ENCODE measurements at places on chromosomes 16 and 17.

GRCh38 chr16:29848420-29849297 is 14.4 kb downstream of the CDIPT start:
- DNase-seq, result peak; percentile 70

DNA sequence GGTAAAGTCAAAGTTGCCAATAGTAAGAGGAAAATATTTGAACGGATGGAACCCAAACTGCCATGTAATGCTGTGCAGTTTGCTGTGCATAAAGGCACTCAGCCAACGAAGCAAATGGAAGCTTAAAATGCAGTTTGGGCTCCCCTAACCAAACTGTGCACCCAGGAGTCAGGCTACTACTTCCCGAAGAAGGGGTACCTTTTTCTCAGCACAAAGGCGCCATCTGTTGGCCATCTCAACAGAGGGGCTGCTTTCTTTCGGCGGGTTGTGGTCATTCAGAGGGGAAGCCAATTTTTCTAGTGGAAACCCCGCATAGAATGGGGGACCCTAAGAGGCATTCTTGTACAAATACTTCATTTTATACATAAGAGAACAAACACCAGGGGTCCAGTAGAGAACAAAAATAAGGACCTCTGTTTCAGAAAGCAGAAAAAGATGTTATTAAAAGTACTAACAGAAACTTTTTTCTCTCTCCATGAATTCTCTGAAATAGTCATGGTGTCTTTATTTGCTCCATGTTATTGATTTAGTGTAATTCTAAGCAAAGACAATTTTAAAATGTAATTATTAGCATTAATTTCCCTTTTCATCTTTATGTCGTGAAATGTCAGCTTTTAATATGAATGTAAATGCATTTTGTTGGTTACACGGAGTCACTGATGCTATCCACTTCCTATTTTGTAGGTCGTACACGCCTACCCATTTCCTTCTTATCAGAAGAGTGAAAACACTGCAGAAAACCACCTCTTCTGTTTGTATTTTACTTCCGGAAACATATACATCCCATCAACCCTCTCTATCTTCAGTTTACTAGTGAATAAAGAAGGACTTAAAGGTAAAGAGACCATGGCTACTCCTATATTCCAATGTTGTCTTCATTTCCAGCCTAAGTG is 453.3 kb downstream of the KCNJ2 start:
- DNase-seq, result peak; percentile 74

DNA sequence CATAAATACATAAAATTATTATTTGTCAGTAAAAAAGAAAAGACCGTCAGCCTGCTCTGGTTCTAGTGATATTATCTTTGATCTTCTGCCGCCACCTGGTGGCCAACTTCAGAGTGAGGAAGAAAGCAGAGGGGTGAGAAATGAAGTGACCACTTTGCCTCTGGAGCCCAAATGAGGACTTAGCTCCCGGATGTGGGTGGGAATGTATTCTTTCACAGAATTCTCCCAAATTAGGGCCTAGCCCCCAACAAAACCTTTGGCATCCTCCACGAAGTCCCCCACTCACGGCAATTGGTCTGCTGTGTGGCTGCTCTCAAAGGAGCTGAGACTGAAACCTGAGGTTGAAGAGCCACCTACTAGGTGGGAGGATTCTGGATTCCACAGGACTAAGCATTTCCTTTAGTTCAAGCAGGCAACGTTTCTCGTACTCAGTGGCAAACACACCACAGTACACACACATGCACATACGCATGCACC is 4.9 kb upstream of the ZNF267 start:
- peak; percentile 81 for DNase-seq

DNA sequence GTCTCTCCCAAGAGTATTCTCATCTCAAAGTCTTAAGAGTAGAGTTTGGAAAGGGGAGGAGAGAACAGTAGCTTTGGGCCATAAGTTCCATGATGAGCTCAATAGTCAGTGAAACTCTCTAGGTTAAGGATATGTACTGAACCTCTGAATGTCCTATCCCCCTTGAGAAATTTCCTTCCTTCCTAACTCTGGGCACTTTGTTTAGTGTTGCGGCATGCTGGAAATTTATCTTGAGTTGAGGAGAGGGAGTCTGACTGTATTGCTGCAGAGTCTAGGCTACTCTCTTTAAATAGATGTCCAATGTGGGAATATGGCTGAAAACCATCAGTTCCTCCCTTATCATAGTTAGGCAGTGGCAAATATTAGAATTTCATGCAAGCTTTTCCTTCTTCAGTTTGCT is 16.1 kb downstream of the MRTFB start:
- DNase-seq, result no peak

DNA sequence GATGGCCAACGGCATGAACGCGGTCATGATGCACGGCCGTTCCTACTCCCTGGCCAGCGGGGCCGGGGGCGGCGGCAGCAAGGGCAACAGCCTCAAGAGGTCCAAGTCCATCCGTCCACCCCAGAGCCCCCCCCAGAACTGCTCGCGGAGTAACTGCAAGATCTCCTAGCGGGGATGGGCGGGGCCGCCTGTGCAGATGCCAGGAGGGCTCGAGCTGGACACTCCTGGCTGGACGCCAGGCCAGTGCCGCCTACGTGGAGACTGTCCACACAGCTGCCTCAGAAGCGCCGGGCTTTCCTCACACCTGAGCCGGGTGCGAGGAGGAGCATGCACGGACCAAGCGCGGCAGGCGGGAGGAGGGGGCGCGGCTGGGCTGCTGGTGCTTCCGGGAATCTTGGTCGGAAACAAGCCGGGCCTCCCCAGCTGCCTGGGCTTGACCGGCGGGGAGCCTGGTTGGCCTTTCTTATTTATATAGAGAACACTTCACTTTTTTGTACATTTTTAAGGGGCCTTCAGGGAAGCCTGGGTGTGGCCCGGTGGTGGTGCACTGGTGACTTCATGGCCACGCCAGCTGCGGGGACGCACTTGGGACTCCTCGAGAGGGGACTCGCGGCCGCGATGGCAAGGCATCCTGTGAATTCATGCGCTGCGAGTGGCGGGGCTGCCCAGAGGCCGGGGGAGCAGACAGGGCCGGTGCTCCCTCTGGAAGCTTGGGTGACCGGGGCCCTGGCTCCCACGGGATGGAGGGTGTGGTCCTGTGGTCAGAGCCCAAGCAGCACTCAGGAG is 3.1 kb upstream of the WFIKKN1 start:
- no peak for DNase-seq

- no peak for DNase-seq
These were observed 26.5 kb downstream of the PDIA2 start for GRCh38 chr16:309476-309875.

- DNase-seq, result no peak
These were observed 409.8 kb downstream of the CDH11 start for GRCh38 chr16:64712026-64712425.

- no peak for DNase-seq
These were observed 47.2 kb upstream of the SKAP1 start for GRCh38 chr17:48477221-48477620.

DNA sequence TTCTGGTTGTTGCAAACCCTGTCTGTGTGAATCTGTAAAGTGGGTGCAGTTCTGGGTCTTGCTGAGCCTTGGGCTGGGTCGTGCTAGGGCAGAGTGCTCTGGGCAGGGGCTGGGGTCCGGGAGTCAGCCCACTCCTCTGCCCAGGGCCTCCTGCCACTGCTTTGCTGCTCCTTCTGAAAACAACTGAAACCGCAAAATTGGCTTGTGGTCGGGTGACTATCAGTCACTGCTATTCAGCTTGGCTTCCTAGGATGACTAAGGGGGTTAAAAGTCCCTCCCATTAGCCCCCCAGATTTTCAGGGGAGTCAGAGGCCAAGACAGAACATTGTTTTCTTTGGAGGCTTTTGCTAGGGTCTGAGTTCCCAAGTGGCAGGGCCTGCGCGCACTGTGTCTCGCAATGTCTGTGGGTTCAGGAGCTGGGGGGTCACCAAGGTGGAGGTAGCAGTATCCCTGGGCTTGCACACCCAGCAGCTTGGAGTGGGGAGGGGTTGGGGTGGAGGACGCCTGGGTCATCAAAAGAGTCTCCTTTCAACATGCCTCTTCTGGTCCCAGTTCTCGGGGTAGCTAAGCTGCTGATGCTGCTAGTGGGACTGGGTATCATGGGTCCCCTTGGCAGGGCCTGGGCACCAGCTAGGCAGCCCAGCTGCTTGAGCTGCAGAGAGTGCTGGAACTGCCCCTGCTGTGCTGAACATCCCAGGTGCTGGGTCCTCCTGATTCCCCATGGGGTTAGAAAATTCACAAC is 13.5 kb upstream of the TBX21 start:
- no peak for DNase-seq

DNA sequence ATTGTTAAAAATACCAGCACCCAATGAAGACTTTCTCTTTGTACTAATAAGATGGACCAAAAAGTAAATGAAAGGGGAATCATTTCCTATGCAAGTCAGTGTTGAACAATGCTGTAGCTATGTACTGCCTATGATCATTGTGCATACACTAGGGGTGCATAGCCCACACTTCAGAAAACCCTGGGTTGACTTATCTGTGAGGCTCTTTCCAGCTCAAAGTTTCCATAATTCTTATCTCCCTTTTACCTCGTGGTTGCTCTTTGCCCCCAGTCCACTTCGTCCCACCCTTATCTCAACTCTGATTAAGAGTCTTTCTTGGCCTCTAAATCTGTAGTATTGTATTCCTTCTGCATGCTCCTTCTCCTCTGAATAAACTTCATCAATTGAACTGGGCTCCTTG is 336.8 kb downstream of the SHISA9 start:
- no peak for DNase-seq

DNA sequence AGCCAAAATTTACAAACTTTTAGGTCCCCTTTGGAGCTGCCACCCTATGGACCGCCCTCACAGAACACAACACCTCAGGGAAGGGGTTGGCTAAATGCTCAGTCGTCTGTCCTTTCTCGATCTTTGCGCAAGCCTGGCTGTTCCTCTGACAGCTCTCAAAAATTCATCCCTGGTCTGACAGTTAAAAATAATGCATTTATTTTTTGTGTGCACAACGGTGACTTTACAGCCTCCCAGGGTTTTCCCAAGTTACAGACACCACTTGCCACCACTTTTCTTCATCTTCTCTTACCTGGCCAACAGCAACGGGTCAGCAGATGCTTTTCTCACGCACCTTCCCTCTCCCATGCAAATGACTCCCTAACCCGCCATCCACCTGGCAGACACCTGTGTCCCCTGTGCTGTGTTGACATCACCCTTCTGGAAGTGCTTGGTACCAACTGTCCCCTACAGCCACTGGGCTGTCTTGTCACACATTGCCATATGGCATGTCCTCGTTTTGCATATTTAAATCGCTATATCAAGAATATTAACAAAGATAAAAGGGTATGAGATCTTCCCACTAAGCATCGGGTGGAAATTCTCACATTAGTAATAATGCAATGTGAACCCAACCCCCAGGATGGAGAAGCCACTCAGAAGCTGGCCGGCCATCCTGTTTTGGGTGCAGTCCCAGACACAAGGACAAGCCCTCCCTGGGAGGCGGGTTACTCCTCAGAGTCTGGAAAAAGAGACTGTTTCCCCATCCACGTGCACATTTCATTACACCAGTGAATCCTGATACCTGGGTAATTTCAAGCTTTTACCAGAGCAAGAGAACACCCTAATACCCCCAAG is 187.0 kb downstream of the ZFHX3 start:
- no peak for DNase-seq

DNA sequence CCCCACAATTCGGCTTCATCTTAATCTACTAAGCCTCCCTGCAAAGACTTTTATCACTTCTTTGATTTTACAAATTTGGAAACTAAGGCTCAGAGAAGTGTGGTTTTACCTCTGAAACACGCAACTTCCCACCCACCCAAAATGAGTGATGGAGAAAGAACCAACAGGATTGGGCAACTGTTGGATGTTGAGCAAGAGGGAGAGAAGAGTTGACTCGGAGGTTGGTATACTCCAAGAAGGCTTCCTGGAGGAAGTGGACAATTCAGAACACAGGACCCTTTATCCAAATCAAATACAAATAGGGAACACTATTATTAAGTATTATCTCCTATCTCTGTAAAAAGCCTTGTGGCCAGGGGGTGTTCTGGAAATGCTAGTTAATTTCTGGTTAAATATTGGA is 323.0 kb downstream of the C16orf95 start:
- DNase-seq, result no peak

DNA sequence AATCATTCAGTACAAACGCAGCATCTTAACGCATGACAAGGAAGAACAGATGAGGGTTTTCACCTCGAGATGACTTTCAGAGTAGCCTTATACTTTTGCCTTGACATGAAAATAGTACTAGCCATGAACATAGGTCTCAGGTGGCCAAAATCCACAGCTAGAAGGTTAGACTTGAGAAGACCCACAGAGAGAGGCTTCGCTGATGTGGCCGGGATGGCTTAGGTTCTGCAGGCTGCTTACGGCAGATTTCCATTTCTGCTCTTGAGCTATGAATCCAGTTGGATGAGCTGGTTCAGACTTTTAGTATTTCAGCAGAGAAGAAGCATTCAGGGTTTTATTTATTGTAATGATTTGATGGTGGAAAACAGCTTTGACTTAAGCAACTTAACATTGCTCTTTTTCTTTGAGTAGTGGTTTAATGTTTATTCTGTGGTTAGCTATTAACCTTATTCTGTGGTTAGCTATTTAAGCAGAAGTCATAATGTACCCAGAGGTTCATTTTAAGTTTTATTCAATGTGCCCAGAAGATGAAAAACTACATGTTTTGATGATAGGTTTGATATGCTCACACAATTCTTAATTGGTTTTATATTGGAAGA is 7.6 kb downstream of the KRT24 start:
- DNase-seq, result no peak

- no peak for DNase-seq
These were observed 5.4 kb downstream of the DYNLL2 start for GRCh38 chr17:58088624-58089023.

GRCh38 chr16:15933781-15934180 is 15.6 kb upstream of the ABCC1 start:
- no peak for DNase-seq

DNA sequence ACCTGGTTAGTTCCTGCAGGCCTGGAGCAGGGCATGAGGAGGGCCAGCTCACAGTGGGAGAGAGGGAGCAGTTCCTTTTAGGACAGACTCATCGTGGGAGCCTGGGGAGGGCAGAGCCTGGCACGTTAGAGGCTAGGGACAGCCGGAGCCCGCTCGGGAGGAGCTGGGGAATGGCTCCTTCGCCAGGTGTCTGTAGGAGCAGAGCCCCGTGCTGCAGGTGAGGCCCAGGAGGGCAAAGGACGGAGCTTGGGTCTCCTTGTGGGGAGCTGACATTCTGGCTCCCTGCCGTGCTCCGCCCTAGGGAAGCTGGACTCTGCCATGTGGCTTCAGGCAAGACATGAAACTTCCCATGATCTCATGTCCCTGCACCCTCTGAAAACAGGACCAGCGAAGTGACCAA is 18.7 kb upstream of the MTSS2 start:
- DNase-seq, result no peak
